ENCODE measurements at places on chromosomes 6 and 20.
A peak's percentile ranks its signal among the peaks of the same experiment; 100 is the strongest.

- DNase-seq = no peak
Observed at GRCh38 chr20:58596750-58597248, 54.3 kb upstream of the STX16 start.

DNA sequence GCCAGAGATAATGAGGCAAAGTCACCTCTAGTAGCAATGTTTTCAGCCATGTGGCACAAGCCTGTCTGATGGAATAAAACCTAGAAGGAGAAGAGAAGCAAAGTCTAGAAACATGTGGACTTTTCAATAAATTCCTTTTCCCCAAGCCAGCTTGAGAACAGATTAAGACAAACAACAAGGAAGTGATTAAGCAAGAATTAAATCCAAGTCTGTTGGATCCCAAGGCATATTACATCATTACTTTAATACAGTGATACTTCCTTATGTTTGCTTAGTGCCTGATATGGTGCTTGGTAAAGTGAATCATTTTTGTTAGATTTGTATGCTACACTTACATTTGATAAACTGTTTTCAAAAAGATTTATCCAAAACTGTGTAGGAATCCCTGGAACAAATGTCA lies 260.3 kb upstream of the FAM83B start:
- no peak for DNase-seq

DNA sequence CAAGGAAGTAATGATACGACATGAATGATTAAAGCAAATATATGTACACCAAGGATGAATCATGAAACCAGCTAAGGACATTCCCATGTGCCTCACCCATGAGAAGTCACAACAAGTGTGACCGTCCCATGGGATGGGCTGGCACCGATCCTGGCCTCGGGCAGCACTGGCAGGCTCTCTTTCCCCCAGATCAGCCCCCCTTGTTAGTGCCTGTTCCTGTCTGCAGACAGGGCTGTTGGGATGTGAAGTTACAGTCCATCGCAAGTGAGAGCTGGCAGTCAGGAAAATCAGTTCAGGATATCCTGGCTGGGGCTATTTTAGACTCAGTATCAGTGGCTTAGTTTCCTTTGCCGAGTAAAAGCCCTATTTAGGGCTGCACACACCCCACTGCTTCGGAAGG lies 129.2 kb upstream of the SNX9 start:
- no peak for DNase-seq

- DNase-seq = peak; percentile 66
Observed at GRCh38 chr6:116990679-116991078, 113.6 kb downstream of the RFX6 start.

GRCh38 chr6:119830494-119831295 lies 481.1 kb upstream of the MAN1A1 start:
- DNase-seq = no peak

DNA sequence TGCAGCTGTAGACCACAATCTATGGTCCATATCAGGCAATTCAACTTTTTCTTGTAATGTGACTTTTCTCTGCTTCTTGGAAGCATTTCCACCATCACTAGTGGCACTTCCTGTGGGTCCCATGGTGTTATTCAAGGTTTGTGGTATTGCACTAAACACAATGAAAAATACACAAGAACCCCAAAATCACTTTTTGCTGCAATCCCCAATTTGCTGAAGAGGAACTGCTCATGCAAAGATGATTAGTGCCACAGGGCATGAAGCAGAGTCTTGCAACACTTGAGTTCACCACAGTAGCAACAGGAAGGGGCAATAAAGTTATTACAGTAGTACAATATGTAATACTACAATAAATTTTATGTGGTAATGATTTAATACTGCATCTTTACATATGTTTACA lies 16.8 kb upstream of the TAAR1 start:
- peak; percentile 74 for DNase-seq

DNA sequence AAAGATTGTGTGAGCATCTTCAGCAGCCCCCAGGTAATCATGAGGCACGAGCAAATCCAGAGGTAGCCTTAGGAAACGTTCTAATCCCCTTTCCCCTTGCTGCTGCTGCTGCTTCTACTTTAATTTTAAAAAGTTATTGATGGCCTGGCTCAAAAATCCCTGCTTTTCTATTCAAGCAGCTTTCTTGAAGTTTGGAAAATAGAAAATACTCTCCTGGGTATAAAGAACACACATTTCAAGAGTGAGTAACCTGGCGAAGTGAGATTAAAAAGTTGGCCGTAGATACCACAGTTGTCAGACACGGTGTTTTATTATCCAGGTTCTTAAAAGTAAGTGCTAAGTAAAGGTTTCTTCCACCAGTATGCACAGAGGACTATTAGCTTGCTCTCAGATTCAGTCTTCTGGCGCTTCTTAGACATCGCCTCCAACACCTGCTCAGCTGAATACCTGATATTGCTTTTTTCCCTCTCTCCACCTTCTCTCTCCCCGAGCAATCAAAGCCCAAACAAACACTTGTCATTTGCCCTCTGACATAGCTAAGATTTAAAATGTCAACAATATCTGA lies 150.7 kb downstream of the EDN3 start:
- no peak for DNase-seq

GRCh38 chr20:62345681-62346370 lies 21.3 kb downstream of the LAMA5 start:
- no peak for DNase-seq

GRCh38 chr6:130453230-130453629 lies 87.4 kb downstream of the TMEM200A start:
- no peak for DNase-seq

- no peak for DNase-seq
Observed at GRCh38 chr6:63502156-63502555, 70.1 kb upstream of the LOC128125822 start.

- no peak for DNase-seq
Observed at GRCh38 chr6:53302678-53303360, 45.9 kb downstream of the ELOVL5 start.

DNA sequence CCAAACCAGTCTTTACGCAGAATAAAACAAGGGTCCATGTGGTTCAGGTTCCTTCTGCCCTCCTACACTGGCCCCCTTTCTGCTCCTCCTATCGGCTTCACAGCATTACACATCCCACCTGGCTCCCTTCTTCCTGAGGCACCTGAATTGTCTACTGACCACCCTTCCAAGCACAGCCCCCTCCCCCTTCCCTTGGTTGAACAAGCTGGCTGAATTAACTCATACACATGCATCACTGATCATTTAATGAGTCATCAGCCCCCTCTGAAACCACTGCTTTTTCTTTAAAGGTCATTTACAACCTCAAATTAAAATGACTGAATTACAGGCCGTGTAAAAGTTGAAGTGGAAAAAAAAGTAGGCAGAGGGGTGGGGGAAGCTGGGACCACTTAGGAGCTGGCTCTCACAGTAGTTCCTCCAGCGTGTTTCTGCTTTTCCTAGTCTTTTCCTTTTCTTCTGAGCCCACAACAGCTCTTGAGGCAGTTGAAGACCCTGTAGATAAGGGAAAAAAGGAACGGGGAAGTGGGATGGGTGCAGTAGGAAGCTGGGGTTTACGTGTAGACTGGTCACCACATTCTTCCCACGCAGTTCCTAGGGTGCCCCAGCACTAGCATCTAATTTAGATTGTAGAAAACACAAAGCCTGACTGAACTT lies 67.6 kb downstream of the FYN start:
- peak; percentile 26 for DNase-seq

- DNase-seq = no peak
Observed at GRCh38 chr6:25863360-25863759, 10.7 kb downstream of the SLC17A3 start.

GRCh38 chr20:764255-764654 lies 4.0 kb downstream of the SLC52A3 start:
- no peak for DNase-seq

DNA sequence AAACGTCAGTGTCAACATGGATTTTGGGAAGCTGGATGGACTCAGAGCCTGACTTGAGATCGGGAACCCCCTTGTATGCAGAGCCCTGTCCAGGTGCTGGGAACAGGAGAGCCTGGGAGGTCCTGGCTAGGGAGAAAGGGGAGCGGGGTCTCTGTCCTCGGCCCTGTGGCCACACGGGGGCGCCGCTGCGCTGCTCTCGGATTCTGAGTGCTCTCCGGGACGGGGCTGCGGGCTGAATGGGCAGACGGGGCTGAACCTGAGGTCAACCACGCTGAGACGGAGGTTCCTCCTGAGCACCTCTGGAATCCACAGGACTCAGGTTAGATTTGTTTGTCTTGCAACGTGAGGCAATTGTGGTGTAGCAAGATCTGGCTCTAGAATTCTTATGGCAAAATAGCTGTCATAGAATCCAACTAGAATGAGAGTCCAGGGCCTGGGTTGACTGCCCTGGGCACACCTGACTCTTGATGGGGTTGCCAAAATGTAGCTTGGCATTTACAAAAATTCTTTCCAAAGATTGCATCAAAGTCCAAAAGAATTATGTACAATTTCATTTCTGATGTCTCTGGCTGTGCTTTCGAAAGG lies 20.6 kb upstream of the HLA-F start:
- DNase-seq = peak; percentile 10

DNA sequence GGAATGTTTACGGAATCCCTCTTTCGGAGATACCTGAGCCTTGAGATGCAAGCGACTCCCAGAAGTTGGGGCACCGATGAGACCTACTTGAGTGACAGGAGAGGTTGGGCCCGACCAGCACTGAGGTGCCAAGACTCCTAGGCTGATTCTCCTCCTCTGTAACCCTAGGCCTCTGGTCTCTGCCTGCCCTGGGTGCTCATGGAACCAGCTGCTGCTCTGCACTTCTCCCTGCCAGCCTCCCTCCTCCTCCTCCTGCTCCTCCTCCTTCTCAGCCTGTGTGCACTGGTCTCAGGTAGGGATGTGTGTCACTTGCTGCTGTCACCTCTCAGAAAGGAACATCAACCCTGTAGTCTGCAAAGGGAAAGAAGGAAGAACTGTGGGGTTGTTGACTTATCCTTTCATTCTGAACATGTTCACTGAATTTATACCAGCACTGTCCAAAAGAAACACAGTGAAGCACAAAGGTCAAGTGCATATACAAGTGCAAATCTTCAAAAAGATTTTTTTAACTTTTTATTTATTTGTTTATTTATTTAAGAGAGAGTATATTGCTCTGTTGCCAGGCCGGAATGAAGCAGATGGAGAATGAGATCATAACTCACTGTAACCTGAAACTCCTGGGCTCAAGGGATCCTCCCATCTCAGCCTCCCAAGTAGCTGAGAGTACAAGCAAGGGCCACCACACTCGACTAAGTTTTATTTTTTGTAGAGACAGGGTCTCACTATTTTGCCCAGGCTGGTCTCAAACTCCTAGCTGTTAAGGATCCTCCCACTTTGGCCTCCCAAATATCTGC lies 913 bp downstream of the BTN2A2 start:
- DNase-seq = no peak

DNA sequence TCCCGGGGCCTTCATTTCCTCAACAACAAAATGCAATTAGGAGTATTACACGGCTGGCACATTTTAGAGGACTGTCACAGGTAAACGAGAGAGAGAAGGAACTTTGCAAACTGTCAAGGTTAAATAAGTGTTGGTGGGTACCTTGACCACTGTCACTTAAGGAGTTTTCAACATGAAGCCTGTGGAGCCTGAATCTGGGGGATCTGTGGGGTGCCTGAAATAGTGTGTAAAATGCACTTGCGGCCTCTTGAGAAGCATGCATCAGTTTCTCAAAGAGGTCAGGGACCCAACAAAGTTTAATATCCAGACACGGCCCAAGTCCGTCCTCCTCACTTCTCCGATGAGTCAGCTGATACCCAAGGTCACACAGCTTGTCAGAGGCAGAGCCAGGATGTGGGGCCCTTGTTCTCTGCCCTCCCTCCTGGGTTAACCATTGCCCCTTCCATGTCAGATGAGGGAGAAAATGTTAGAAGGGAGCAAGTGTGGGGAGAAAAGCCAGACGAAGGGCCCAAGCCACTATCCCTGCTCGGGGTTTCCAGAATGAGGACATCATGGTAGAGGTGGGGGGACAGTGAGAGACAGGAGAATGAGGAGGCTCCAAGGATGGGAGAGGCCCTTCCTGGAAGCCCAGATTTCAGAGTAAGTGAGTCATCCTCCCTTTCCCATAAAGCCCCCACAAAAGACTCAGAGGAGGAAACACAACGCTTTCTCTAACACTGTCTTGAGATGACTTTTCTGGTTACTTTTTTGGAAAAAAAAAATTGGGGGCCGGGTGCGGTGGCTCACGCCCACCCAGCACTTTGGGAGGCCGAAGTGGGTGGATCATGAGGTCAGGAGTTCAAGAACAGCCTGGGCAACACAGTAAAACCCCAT lies 42.2 kb downstream of the C6orf132 start:
- no peak for DNase-seq

- DNase-seq = no peak
Observed at GRCh38 chr6:189676-190075, 102.6 kb upstream of the DUSP22 start.

DNA sequence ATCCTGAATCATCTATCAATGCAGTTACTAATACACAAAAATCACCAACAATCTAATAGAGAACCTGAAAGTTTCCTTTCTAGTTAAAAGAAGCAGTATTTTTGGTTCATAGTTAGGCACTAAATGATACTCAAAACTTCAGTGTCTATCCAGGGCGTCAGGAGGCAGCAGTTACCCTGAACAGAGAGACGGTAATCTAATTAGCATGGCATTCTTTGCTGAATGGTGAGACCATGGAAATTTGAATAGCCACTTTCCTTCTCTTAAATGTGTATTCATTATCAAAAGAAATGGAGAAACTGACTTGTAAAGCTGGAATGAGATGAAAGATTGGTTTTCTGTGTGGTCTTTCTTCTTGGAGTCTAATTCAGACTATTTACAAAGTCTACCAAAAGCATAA lies 146.6 kb upstream of the BMP5 start:
- DNase-seq = no peak

GRCh38 chr6:47344022-47344421 lies 34.3 kb upstream of the TNFRSF21 start:
- DNase-seq = no peak

DNA sequence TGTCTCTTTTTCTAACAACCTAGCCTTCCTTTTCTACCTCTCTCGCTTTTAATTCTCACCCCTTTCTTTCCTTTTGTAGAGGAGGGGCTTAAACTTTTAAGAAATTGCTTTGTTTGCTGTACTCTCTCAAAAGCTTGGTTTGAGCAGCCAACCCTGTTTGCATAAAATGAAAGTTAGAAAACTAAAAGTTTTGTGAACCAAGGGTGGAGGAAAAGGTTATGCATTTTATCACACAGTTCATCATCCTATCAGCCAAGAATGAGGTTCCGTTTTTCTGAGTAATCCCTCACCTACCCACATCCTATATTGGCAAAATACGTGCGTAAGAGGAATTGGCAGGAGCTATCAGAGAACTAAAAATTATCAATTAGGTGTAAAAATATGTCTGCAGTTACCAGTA lies 42.8 kb upstream of the LOC128125822 start:
- no peak for DNase-seq

GRCh38 chr6:135675862-135676261 lies 175.6 kb upstream of the PDE7B start:
- DNase-seq = peak; percentile 51

- peak; percentile 89 for DNase-seq
Observed at GRCh38 chr6:104404377-104404776, 455.3 kb downstream of the HACE1 start.

- DNase-seq = no peak
Observed at GRCh38 chr20:18545566-18545965, 21.7 kb upstream of the SMIM26 start.

- DNase-seq = no peak
Observed at GRCh38 chr6:21003780-21004541, 469.7 kb downstream of the CDKAL1 start.

- peak; percentile 96 for DNase-seq
Observed at GRCh38 chr20:22368235-22368634, 216.1 kb downstream of the FOXA2 start.
